ENCODE measurements at places on chromosomes 11 and 22. TPM values are rescaled to one million over a fixed set of nuclear protein-coding genes. Genes with fewer than 3 reads are reported as not detected.

GRCh38 chr11:22344081-22344480, 5.9 kb downstream of the SLC17A6 start:
- DNase-seq = no peak

- no peak for DNase-seq
Measured at GRCh38 chr11:12698048-12698447, 23.8 kb downstream of the TEAD1 start.

DNA sequence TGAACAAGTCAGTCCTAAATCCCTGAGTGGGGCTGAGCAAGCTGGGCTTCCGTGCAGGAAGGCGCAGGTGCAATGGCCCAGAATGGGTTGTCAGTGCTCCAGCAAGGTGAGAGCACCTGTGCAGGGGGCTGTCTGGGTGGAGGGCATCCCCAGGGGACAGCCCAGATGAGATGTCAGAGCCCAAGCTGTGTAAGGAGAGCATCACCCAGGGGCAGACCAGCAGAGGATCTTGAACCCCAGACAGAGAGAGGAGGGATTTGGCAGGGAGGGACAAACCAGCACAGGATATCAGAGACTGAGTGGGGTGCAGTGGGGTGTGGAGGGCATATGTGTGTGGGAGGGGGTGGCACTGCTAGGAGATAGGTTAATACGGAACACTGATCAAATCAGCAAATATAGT, 114.9 kb upstream of the TMEM45B start:
- DNase-seq = no peak

DNA sequence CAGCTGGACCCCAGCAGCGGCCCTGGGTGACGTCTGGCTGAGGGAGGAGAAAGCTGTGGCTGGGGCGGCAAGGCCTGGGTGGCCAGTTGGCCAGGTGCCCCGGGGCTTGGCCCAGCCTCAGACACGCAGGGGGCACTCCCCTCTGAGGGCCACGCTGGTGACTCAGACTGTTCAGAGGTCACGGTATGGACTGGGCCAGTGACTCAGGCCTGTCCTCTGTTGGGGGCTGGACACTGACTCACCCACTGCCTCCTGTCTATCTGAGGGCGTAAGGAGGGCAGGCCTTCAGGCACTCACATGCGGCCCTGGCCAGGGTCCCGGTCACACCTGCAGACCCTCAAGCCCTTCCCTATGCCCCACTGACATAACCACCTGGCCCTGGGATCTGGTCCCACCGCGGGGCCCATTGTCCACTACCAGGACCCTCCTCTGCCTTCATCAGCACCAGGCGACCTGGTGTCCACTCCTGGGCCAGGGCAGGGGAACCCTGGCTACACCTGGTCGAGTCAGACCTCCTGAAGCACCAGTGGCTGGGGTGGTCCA, 3.7 kb upstream of the MUC5AC start:
- no peak for DNase-seq

- DNase-seq = no peak
Measured at GRCh38 chr11:37967635-37968034, 1369.6 kb upstream of the RAG2 start.

- DNase-seq = no peak
Measured at GRCh38 chr11:120001178-120002090, 136.5 kb downstream of the TRIM29 start.

DNA sequence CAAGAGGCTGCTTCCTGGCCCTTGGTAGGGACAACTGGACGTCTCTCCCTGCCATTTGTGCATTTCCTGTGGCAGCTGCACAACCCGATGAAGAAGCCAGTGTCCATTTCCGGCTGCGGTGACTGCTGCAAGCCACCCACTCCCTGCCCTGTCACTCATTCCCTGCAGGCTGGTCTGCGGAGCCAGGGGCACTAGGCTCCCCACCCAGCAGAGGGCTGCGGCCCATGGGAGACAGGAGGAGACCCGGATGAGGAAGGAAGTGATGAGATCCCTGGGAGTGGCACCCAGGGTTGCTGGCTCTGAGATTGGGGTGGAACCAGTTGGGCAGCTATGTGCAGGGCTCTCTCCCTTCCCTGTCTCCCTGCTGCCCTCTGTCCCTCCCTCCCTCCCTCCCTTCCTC, 10.0 kb upstream of the MYRF start:
- DNase-seq = no peak

Gene CATSPERZ
- polyA plus RNA-seq = 0.31 TPM
